ENCODE measurements at places on chromosomes 12 and 14.

DNA sequence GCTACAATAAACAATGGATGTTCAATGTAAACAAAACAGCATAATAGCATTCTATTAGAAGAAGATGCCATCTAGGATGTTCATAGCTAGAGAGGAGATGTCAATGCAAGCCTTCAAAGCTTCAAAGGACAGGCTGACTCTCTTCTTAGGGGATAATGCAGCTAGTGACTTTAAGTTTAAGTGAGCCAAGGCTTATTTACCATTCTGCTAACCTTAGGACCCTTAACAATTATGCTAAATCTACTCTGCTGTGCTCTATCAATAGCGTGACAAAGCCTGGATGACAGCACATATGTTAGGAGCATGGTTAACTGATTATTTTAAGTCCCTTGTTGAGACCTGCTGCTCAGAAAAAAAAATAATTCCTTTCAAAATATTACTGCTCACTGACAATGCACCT lies 106.0 kb upstream of the SSTR1 start:
- DNase-seq = no peak

DNA sequence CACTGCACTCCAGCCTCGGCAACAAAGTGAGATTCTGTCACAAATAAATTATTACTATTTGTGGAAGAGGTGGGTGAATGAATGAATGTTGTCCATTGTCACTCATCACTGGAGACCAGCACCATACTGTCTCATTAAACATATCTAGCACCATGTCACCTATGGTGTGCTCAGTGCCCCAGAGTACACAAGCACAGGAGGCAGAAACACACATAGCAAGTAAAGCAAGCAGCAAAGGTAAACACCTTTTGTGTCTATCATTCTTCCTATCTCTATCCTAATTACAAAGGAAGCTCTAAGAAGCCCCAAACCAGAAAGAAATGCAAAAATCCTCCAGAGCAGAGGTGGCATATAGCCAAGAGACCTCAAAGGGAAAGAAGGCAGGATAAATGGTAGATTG lies 9.2 kb downstream of the ERO1A start:
- no peak for DNase-seq

DNA sequence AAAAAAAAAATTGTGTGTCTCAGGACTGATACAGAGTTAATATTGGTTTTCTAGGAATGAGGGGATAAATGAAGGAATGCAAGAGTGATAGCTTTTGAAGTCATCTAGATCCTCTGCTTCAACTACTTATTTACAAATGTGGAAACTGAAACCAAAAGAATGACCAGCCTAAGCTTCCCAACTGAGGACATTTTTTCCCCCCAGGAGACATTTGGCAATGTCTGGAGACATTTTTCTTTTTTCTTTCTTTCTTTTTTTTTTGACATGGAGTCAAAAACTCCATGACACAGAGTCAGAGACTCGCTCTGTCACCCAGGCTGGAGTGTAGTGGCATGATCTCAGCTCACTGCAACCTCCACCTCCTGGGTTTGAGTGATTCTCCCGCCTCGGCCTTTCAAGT lies 15.3 kb downstream of the DLK1 start:
- no peak for DNase-seq

GRCh38 chr12:48199774-48200221 lies 3.3 kb downstream of the OR10AD1 start:
- no peak for DNase-seq

GRCh38 chr12:41681898-41682297 lies 462.8 kb downstream of the GXYLT1 start:
- no peak for DNase-seq

DNA sequence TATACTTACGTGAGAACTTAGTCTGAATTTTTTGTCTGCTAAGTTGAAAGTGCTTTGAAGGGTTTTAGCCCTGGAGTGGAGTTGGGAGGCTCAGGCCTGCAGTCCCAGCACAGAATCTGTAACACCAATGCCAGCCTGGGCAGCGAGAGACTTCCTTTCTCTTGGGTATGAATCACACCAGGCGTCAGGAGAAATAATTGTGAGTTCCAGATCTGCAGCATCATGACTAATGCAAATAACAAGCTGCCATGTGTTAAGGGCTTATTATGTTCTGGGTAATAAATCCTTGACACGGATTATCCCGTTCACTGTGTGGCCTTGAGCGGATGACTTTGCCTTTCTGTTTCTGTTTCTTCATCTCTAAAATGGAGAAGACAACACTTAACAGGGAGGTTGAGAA lies 70.6 kb downstream of the B4GALNT3 start:
- DNase-seq = no peak

GRCh38 chr12:54166567-54167499 lies 22.0 kb downstream of the SMUG1 start:
- DNase-seq = no peak

- DNase-seq = no peak
Observed at GRCh38 chr12:111976291-111976690, 36.7 kb downstream of the TMEM116 start.

DNA sequence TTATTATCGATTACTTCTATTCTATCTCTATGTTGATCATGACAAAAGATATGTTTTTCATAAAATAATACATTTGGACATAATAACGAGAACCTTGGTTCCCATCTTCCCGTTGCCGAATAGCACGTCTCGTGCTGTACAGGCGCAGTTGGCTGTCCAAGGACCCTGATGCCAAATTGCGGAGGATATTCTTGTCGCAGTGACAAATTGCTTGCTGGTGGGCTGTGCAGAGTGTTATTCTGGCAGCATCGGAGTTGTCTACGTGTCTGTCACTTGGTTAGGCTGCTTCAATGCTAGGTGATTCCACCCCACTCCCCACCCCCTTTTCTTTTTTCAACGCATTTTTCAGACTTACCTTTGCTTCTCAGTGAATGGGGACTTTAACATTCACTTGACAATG lies 546.8 kb downstream of the PRKD1 start:
- no peak for DNase-seq

- no peak for DNase-seq
Observed at GRCh38 chr12:84046859-84047258, 865.7 kb downstream of the SLC6A15 start.

DNA sequence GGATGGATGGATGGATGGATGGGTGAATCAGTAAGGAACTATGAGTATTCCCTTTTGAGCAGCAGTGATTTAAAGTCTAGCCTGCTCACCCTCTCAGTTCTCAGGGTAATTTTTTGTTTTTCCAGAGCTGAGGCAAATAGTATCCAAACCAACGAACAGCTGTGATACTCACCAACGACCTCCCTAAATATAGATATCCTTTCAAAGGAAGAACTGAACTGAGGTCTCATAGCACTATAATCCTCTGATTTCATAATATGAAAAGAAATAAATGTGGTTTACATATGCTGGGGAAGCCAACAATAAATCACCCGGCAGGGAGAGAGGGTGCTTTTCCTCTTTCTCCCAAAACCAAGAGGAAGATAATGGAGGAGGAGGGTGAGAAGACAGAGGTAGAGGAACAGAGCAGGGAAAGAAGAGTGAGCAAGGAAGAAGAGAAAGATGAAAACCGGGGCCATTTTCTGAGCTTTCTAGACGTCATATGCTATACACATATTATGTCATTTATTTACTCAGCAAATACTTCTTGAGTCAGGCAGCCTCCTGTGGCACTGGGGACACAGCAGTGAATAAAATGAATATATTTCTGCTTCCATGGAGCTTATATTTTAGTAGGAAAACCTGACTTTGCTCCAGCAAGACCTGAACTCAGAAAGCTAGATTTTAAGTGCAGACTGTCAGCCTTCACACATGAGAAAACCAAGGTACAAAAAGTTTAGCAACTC lies 710.7 kb upstream of the TBX3 start:
- no peak for DNase-seq

- no peak for DNase-seq
Observed at GRCh38 chr14:67736771-67737170, 35.1 kb downstream of the RDH12 start.

- no peak for DNase-seq
Observed at GRCh38 chr12:132246997-132247717, 82.2 kb downstream of the GALNT9 start.

DNA sequence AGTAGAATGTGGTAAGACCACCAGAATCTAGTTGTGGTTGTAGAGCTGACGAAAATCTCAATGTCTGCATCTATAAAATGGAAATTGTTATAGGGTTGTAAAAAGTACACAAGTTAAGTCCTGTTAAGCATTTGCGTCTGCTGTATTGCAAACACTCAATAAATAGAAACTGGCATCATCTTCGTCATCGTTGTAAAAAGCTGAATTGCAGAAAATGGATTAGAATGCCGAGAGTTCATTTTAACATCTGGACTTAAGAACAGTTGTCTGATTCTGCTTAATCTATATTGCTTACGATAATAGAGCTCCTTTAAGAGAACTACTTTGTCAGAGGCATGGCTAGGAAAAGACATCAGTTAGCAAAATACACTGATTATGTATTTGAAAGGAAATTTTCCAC lies 33.2 kb downstream of the KCNMB4 start:
- DNase-seq = no peak

DNA sequence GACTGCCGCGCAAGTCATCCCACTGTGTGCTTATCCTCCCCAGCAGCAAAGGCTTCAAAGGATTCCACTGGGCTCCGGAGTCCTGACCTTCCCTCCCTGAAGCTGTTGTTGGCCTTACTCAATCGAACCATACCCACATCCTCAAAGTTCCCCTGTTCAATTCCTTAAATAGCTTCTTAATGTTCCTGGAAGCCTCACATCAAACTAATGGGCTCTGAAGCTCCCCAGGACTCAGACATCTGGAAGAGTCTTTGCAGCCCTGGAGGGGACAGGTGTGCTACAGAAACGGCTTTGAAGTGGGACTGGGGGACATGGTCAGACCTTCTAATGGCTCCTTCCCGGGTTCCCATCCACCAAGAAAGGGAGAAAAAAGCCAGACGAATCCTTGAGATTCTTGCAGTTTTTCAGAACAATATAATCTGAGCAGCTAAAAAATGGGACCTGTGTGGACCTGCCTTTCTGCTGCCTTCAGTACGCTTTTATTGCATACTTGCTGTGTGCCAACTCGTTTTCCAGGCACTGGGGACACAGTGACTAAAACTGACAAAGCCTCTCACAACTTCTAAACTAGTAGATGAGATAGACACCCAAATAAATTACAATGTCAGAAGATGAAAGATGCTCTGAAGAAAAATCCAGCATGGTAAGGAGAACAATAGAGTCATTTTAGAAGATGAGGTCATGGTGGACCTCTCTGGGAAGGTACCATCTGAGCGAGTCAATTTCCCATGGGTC lies 204.5 kb downstream of the MON2 start:
- DNase-seq = no peak

DNA sequence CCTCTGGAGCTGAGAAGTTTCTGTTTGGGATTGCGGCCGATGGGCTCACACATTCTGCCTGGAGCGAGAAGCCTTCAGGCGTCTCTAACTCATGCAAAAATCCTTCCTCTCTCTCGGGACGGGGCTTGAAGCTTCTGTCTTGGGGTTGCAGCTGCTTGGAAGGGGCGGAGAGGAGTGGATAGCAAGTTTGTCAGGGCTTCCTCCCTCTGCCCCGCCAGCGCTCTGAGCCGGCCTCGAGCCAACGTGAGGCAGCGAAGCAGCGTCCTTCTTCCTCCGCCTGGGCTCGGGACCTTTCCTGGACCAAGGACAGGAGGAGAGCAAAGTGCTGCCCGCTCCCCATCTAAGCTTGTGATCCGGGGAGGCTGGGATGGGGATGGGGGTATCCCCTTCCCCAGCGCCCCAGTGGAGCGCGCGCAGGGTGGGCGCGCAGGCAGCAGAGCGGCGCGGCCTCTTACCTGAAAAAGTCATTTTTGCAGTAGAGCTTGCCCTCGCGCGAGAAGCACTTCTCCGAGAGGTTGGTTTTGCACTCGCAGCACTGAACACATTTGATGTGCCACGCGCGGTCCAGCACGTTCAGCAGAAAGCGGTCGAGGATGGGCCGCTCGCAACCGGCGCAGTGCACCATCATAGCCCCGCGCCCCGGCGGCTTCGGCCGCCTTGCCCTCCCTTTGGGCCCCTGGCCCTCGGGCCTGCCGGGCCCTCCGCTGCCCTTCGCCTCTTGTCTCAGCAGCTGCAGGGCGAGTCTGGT lies 626 bp downstream of the LHX5 start:
- DNase-seq = no peak

DNA sequence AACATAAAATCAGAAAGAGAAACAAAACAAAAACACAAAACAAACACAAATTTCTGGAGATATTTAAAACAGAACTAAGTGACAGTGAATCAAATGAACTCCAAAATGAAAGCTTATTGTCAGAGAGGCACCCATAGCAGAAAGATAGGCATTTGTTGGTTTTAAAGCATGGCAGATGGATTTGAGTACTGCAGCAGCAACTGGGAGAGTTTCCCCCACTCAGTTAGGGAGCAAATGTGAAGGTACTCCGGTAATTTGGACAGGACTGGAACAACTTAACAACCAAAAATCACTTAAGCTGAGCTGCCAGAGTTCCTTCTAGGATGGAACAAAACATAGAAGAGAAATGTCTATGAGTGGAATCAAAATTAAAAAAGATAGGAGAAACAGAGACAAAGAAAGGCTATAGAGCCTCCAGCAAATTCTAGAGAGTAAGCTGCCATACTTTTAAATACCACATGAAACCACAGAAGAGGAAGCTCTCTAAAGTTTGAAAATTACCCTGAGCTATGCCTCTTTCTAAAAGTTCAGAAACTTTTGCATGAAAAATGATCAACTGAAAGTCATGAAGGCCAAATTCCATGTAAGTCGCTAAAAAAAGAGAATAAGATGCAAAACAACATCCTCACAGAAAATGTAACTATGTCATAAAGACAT lies 1248.3 kb upstream of the USP15 start:
- no peak for DNase-seq

DNA sequence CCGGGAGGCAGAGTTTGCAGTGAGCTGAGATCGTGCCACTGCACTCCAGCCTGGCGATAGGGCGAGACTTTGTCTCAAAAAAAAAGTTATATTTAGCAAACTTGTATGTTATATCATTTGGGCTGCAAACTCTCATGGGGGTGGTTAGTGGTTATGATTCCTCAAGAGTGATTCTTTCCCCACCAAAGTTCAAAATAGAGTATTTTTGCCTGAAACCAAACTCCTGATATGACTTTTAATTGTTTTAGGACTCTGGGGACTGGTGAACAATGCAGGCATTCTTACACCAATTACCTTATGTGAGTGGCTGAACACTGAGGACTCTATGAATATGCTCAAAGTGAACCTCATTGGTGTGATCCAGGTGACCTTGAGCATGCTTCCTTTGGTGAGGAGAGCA lies 18.6 kb downstream of the HSD17B6 start:
- no peak for DNase-seq

- peak; percentile 73 for DNase-seq
Observed at GRCh38 chr14:91246051-91246852, 1.7 kb upstream of the GPR68 start.

GRCh38 chr14:28375295-28375694 lies 391.3 kb upstream of the FOXG1 start:
- no peak for DNase-seq

GRCh38 chr14:41805633-41806032 lies 199.0 kb downstream of the LRFN5 start:
- DNase-seq = no peak

DNA sequence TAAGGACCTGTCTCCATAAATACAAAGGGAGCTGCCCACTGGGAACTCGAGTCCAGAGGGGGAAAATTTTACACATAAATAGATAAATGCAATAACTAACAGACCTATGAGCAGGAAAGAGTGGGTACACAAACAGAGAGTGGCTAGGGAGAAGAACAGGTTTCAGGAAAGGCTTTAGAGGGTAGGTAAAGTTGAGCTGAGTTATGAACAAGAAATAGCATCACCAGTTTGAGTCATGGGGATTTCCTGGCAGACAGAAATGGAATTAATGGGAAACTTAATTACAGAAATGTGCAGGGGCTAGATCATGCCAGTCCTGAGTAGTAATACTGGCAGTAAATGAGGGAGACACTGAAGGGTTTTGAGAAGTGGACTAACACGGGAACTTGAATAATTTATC lies 58.0 kb upstream of the CCDC175 start:
- DNase-seq = no peak

- no peak for DNase-seq
Observed at GRCh38 chr12:39332661-39333175, 110.2 kb downstream of the KIF21A start.
